ENCODE measurements at places on chromosomes 13 and 19.

DNA sequence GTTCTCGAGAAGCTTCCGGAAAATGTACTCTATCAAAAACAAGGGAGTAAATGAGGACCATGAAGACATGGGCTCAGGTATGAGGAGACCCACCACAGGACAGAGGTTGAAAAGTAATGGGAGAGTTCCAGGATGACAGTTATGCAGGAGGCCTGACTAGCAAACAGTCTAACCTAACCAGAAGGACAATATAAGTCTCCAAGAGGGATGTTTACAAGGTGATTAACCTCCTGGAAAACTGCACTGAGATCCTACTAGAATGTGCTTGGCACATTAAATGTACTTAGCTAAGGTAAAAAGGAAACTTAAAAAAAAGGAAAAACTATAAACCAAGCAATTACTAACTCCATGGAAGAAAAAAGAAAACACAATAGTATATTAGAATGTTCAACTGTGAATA is 258.3 kb downstream of the KLF5 start:
- DNase-seq: no peak

- DNase-seq: no peak
Observed at GRCh38 chr13:60933638-60934037, 482.0 kb downstream of the PCDH20 start.

GRCh38 chr19:52343548-52343947 is 7.5 kb downstream of the ZNF610 start:
- peak; percentile 51 for DNase-seq

DNA sequence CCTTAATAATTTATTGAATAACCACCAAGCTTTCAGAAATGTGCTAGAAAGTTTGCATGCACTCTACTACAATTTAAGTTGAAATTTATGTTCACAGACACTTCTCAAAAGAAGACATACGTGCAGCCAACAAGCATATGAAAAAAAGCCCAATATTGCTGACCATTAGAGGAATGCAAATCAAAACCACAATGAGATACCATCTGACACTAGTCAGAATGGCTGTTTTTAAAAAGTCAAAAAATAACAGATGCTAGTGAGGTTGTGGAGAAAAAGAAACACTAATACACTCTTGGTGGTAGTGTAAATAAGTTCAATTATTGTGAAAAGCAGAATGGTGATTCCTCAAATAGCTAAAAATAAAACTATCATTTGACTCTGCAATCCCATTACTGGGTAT is 308.8 kb upstream of the PCDH9 start:
- DNase-seq: no peak

GRCh38 chr19:1041272-1041834 is 1.4 kb downstream of the ABCA7 start:
- DNase-seq: no peak

GRCh38 chr19:1161716-1162115 is 12.4 kb downstream of the SBNO2 start:
- DNase-seq: no peak

DNA sequence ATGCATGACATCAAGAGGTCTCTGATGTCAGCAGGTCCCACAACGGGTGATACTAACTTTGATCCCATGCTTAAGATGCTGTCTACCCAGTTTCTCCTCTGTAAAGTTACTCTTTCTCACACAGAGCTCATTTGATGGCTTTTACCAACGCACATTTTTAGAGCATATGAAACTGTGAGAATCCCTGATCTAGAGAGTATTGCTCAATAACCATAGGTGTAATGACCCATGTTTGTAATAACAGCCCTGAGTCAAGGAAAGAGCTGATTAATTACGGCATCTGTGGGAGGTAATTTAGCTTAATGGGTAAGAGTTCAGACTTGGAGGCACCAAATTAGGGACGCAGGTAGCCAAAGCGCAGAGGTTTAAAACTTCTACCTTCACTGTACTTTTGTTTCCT is 18.0 kb upstream of the IZUMO2 start:
- DNase-seq: no peak

DNA sequence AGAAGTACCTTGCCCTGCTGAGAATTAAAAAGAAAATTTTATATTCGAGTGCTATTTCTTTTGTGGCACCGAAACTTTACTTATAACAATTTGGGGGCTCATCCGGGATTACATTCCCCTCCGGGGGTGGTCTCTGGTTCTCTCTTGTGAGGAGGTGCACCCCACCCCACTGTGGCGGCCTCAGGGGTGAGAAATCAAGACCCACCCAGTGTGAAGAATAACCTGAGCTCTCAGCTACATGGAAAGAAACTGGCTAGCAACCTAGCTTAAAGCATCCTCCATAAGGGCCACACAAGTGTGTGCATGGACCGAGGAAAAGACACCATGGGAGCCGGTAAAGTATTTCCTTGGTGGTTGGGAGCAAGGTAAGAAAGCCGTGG is 50.9 kb upstream of the ANKRD10 start:
- no peak for DNase-seq

DNA sequence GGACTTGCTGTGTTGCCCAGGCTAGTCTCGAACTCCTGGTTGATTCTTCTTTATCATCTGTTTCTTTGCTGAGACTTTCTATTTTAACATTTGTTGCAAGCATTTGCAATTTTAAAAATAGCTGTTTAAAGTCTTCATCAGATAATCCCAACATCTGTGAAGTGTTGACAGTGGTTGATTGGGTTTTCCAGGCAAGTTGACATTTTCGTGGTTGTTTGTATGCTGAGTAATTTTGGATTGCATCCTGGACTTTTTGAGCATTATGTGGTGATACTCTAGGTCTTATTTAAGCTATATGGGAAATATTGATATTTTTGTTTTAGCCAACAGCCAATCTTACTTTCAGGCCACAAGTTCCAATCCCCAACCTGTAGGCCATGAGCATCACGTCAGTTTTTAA is 25.1 kb downstream of the AP1M1 start:
- no peak for DNase-seq

GRCh38 chr13:90055121-90055520 is 1292.4 kb upstream of the MIR17HG start:
- peak; percentile 47 for DNase-seq

GRCh38 chr13:103213152-103213551 is 146.9 kb upstream of the SLC10A2 start:
- DNase-seq: no peak

GRCh38 chr13:52892925-52893324 is 44.5 kb upstream of the PCDH8 start:
- DNase-seq: no peak

- no peak for DNase-seq
Observed at GRCh38 chr19:21617740-21618339, 112.4 kb downstream of the ZNF429 start.

DNA sequence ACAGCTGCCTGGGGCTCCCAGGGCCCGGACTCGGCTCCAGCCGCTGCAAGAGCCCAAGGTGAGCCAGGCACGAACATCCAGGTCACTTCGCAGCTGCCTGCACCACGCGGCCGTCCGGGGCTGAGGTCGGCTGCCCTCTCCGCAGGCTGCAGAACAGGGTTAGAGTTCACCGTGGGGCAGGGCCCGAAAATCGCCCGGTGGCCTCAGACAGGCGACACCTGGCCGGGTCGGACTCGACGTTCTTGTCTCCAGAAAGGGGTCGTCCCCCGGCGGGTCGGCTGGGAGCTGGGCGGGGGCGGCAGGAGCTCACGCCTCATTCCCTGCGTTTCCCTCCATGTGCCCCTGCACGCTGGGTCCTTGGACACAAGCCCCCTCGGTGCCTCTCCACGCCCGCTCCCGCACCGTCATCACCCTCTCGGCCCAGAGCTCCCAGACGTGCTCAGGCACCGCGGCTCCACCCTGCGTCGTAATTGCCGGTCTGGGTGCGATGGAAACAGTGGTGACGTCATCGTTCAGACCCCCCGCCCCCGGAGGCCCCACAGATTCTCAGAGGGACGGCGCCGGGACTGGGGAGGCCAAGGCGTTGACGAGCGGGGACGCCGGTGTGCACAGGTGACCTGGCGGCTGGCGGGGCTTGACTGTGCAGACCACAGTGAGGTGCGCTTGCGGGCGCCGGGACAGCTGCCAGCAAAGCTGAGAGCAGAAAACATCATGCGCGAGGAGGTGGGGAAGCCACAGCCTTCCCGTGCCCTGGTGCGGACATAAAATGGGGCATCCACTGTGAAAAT is 4.0 kb upstream of the GRIN3B start:
- peak; percentile 71 for DNase-seq

DNA sequence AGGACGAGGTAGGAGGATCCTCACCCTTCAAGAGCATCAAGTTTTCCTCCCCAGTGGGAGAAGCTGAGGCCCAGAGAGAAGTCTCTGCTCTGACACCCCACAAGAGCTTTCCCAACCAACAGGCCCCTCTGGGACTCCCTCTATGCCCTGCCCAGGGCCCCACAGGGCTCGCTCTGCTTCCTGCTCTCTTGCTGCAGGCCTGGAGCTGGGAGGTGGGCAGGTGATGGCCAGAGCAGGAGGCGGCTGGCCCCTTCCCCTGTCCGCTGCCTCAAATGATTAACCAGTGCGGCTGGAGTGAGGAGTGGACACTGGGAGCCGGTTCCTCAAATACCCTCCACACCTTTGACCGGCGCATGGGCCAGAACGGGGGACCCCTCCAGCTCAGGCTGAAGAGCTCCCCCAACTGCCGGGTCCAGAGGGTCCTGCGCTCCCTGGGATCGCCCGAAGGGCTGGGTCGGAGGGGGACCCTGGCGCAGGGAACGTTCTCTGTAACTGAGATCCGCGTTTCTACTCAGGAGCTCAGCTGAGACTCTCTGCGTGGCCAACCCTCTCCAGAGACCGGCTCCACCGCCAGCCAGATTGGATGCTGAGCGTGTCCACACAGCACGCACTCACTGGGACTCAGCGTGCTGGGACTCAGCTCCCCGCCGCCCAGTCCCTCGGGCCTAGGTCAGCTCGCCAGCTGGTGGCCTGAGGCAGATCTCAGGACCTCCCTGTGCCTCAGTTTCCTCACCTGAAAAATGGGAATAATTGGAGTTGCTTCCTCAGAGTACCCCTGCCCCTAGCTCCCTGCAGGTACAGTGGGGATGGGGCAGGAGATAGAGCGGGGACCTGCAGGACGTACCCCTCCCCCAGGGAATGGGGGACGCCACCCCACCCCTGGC is 6.7 kb upstream of the ONECUT3 start:
- DNase-seq: peak; percentile 63

DNA sequence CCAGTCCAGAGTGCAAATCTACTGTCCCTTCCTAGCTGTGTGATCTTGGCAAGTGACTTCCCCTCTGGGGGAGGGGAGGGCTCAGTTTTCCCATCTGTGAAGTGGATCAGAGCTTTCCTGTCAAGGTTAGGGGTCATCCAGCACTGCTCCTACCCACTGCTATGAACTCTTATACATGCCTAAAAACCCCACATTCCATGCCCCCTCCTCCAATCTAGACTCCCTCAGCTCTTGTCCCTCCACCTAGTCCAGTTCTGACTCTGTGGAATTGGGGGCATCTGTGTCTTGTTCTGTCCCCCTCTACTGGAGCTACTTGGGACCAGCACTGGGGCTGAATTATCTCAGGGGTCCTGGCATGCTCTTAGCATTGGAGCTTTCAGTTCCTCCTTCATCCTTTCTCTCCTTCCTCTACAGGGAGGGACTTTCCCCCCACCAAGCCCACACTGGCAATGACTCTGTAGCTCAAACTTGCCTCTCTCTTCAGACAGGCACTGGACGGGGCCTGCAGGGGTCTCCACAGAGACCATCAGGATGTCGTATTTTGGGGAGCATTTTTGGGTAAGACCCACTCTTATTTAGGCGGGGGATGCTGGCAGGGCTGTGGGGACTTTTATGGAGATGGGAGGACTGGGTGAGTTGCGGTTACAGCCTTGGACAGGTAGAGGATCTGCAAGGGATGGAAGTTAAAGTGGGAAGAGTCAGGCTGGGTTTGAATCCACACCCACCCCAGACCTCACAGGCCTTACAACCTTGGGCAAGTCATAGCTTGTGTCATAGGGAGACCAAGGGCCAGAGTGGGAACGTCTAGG is 3.6 kb downstream of the FCHO1 start:
- DNase-seq: no peak

DNA sequence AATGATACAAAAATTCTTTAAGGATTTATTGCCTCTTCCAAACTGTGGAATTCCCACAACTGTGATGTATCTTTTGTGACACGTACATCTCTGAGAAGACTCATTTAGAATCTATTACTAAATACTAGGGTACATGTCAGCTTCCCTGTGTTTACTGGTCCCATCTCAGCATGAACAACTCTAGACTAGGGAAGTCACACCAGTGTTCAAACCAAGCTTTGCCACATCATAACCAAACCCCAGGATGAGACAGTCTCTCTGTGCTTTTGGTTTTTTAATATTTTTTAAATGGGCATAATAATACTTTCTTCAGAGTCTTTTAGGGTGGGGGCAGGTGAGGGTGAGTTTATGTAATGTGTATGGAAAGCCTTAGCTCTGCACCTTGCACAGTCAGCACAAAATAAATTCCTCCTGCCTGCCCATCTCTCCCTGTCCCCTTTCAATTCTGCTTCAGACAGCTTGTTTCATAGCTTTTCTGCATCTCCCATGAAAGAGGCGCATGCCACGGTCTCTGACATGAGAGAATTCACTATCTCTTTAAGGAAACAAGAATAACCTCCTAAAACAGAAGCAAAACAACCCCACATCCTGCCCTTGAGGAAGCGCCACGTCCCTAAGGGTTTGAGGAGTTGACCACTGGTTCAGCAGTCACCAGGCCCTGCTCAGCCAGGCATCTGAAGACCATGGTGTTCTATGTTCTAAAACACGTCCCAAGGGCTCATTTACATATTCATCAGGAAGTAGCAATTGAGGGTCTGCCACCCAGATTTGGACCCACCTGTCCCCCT is 174.5 kb downstream of the USP12 start:
- DNase-seq: no peak

GRCh38 chr19:18112989-18113478 is 15.5 kb downstream of the MAST3 start:
- peak; percentile 86 for DNase-seq

GRCh38 chr19:15897026-15897737 is 692 bp downstream of the CYP4F2 start:
- no peak for DNase-seq

DNA sequence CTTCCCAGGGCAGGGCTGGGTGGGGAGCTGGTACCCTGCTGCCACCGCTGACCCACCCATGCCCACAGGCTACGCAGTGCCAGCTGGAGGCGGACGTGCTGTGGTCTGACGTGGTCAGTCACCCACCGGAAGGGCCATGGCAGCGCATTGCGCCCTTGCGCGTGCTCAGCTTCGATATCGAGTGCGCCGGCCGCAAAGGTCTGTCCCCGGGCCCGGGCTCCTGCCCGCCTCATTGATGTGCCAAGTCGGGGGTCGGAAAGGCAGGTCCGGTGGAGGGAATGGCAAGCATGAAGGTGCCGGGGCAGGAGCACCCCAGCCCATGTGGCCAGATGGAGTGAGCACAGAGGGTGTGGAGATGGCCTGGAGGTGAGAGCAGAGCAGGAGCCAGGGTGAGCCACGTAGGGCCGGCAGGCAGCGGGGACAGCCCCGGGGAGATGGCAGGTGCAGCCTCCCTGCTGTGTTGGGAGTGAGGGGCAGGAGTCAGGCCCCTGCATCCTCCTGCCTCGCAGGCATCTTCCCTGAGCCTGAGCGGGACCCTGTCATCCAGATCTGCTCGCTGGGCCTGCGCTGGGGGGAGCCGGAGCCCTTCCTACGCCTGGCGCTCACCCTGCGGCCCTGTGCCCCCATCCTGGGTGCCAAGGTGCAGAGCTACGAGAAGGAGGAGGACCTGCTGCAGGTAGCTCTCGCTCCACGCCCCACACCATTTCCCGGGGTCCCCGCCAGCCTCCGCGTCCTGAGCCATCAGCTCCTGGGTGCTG is 16.0 kb upstream of the SPIB start:
- DNase-seq: no peak

GRCh38 chr19:18999016-18999758 is 34.1 kb downstream of the SUGP2 start:
- peak; percentile 40 for DNase-seq
